ENCODE measurements at places on chromosomes 12 and 14.

DNA sequence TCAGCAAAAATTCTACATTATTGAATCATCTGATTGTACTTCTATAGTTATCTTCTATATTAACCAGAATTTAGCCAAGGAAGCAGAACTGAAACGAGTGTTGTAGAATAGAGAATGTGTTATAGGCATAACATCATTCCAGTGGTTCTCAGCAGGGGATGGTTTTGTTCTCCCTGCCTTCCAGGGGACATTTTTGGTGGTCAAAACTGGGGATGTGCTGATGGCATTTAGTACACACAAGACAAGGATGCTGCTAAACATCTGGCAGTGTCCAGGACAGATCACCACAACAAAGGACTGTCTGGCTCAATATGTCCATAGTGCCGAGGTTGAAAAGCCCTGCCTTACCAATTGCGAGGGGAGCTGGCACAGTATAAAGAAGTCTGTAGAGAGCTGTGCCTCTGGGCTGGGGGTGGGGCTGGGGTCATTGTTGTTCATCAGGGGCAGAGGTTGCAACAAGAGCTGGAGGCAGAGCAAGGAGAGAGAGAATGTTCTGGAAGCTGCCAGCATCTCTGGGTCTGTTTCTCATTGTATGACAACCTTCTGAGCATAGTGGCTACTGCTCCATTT is 1472.8 kb downstream of the AACS start:
- DNase-seq, result no peak

- DNase-seq, result no peak
These were observed 27.9 kb downstream of the SYNE3 start for GRCh38 chr14:95488376-95489213.

DNA sequence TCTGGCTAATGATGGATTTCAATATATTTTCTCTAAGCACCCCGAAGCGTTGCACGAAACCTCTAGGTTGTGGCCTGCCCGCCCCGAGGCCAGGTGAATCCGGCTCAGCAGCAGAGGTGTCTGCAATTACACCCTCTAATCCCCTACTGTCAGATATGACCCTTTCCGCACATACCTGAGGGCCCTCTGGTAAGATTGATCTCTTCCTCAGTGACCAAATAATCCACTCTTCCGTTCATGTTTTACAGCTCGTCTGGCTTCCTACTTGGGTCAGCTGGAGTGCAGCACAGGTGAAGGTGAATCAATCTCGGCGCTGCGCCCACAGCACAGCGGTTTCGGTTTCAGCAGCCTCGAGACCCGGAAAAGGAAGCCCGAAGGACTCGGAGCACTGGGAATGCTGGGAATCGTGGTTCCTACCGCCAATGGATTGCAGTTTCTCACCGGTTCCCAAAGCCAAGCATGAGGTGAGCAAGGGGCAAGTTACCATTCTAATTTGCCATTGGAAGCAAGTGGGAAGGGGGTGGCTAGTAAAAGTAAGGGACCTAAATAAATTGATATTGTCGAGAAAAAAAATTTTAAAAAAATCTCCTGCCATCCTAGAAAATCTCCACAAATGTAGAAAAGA is at the start of gene SYNJ2BP:
TSS of gene SYNJ2BP (minus strand) at position 366 of the 625 bp plus-strand sequence. CDS start at position 239, 127 bp downstream.
- peak; percentile 49 for DNase-seq

GRCh38 chr14:68841016-68841809 is 48.3 kb upstream of the ZFP36L1 start:
- no peak for DNase-seq

DNA sequence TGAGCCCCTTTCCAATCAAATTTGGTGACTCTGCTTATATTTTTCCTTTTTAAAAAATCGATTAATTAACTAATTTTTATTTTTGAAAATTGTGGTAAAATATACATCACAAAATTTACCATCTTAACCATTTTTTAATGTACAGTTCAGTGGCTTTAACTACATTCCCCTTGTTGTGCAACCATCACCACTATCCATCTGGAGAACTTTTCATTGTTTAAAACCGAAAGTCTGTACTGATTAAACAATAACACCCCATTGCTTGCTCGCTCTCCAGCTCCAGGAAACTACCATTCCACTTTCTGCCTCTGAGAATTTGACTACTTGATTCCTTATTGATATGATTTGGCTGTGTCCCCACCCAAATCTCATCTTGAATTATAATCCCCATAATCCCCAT is 283.4 kb downstream of the C12orf75 start:
- no peak for DNase-seq

- DNase-seq, result no peak
These were observed 528.4 kb upstream of the LMO3 start for GRCh38 chr12:17134315-17134714.

DNA sequence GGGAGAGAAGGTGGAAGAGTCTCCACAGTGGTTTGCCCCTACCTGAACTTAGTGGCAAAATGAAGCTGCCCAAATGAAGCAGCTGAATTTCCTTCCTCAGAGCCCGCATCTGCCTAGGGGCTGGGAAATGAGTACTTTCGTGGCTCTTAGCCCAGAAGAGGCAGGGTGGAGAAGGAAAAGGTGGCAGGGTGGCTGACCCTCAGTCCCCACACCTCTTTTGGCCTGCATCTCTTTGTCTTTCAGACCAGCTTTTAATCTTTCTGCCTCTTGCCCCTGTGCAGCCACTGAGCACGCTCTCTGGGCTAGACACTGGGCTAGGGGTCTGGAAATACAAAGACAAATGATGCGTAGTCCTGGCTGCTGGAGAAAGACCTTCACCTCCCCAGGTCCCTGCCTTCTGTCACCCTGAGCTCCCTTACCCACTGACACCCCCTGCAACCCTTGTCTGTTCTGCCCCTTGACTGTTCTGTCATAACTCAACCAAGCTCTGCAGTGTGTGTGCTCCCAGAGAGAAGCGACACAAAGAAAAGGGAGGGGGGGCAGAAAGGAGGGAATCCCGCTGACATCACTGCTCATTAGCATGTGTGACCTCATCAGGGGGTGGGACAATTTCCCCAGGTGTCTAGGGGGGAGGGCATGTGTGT is 371 bp upstream of the REM2 start:
- DNase-seq, result peak; percentile 24

DNA sequence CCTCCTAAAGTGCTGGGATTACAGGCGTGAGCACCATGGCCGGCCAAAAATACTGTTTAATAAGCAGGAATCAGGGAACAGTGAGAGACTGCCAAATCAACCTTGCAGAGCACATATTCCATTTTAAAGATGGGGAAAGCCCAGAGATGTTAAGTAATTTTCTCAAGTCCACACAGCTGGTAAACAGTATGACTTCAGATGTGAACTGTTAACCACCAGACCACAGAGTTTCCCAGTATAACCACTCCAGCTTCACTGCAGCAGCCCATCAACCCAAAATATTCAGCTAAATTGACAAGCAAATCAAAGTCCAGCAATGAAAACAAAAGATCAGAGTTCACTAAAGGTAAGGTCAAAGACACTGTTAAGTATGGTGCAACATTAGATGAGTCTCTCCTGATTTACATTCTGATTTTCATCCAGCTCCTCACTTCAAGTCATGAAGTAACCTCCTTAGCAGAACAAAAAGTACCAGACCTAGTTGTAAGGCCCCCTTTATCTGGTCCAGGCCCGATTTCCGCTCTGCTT is 82.1 kb downstream of the TRAFD1 start:
- DNase-seq, result no peak

DNA sequence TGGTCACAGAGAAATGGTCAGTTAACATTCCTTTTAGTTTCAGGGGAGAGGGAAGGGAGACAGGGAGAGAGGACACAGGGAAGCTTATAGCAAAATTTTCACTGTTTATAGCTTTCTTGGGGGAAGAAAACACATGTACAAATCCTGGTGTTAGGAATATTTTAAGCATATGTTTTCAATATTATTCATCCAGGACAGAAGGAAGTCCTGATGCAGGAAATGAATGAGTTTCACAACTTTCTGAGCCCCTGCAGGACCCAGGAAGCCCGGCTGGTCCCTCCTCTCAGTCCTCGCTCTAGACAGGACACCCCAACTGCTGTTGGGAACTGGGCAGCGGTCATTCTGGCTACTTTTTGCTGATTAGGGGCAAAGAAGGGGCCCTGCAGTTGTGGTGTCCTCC is 71.1 kb upstream of the ZDHHC17 start:
- DNase-seq, result no peak

DNA sequence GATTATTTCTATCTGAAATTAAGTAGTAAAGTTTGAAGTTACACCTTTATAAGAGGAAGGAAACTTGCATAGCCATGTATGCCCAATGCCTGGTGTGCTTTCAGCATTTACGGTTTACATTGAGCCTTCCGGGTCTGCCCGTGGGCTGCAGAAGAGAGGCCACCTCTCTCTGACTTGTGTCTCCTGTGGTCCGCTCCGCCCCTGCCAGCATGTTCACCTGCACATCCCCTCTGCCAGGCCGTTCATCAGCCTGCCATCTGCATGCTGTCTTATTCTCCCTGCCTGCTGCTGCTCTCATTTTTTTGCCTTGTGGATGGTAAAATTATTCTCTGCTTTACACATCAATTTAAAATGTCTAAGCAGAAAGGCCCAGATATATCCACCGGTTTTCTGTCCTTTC is 41.5 kb upstream of the DYNC1H1 start:
- no peak for DNase-seq

GRCh38 chr12:83197483-83197914 is 510.8 kb downstream of the TMTC2 start:
- no peak for DNase-seq

DNA sequence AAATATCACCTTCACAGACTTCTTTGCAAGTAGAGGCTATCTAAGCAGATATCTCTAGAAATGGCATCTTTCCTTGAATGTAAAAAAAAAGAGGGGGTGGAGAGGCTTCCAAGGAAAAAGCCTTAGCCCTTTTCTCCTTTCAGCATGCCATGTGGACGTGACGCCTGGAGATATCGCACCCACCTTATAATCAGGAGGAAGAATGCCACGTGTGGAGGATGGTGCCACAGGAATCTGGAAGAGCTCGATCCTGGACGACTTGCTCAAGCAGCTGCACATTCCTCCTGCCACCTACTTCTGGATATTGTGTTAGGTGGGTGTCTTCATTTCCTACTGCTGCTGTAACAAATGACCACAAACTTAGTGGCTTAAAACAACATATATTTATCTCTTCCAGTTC is 203.6 kb downstream of the NUAK1 start:
- no peak for DNase-seq

DNA sequence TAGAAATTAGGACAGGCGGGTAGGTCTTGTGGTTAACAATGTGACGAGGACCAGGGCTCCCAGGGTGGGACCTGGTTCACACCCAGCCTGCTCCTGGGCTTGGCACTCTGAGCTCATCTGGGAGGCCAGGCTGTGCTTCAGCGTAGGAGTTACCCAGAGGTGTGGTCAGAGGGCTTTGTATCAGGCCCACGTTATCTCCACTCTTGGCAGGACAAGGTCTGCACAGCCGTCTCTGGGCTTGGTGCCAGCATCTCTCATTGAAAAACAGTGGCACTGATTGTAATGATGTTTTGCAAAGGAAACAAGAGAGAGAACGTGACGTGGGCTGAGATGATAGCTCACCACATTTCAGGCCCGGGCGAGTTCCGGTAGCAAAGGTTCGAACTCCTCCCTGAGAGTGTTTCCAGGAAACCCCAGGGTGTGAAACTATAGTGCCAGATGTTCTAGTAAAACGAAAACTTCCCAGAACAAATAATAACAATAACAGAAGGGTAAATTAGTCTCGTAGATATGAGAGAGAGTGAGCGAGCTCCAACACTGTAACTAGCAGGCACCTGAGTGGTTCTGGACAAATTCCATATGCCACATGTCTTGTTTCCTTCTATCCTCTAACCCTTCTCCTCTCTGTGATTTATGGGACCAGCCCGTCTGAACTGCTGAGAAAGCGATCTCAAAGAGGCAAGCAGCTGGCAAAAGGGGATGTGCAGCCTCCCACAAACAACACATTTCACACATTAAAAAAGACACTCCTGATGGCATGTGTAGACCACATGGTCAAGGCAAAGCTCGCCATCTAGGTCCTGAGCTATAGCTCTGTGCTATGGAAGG is 227.3 kb downstream of the KTN1 start:
- DNase-seq, result no peak

GRCh38 chr12:111410431-111411184 is 4.9 kb downstream of the SH2B3 start:
- no peak for DNase-seq

- DNase-seq, result no peak
These were observed 29.0 kb upstream of the AMN start for GRCh38 chr14:102893452-102893851.

- DNase-seq, result no peak
These were observed 862 bp downstream of the KLRB1 start for GRCh38 chr12:9606736-9607372.

GRCh38 chr12:79983492-79983891 is 48.6 kb upstream of the PPP1R12A start:
- no peak for DNase-seq

DNA sequence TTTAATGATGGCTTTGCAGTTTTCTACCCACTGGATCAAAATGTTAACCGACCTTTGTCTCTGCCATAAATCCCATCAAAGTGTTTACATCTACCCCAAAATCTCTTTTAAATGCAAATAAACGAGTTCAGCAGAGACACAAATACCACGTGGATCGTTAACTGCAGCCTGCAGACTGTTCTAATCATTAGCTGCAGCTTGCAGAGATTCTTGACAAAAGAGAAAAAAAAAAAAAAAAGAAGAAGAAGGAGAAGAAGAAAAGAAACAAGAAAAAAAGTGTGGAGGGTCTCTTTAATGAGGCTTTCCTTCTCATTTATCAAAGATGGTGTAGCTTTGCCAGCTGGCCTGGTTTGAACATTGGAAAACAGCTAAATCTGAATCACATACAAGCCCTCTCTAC is 275.7 kb downstream of the NEDD1 start:
- DNase-seq, result no peak

- DNase-seq, result no peak
These were observed 31.6 kb downstream of the WBP11 start for GRCh38 chr12:14771651-14772137.

- no peak for DNase-seq
These were observed 155.7 kb downstream of the DPF3 start for GRCh38 chr14:72738161-72738611.

DNA sequence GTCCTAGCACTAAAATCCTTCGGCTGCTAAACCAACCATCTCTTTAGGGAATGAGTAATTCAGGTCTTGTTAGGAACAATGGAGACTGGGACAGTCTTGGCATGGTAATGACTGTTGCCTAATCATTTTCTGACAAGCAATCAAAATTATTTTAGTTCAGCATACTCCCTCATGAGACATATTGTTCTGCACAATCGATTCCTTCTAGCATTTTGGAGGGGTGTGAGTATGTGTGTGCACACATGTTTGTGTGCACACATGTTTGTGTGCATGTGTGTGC is 2.1 kb upstream of the KRT1 start:
- DNase-seq, result no peak

GRCh38 chr12:84637926-84638325 is 274.7 kb downstream of the SLC6A15 start:
- DNase-seq, result no peak

DNA sequence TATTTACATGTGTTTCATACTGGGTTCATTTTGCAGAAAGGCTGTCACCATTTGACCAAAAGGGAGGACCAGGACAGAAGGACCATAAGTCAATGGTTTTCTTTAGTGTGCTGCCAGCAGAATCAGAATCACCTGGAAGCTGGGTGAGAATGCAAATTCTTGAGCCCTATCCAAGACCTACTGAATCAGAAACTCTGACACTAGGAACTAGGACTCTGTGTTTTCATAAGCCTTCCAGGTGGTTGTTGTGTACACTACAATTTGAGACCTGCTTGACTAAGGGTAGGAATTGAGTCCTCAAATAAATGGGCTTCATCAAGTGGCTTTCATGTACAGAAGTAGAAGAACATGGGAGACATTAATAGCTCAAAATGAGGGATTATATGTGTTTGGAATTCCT is 32.2 kb downstream of the PDE6H start:
- DNase-seq, result no peak
